Skeletal muscle tissue (tissue), 5 donors: ENCODE measurements at places on chromosomes 16 and 17. TPM values are rescaled to one million over a fixed set of nuclear protein-coding genes. Genes with fewer than 3 reads are reported as not detected.

The YBX2 gene
- total RNA-seq: 0.52 TPM

The KRTAP16-1 gene
- not detected for total RNA-seq

The RAC3 gene
- total RNA-seq: 8.4 TPM

The CMTM2 gene
- not detected for total RNA-seq

The TEKT3 gene
- not detected for total RNA-seq

The UTP4 gene
- 18.3 TPM for total RNA-seq

The TK2 gene
- 11.5 TPM for total RNA-seq

The TEKT1 gene
- not detected for total RNA-seq

The ABCC6 gene
- 1.6 TPM for total RNA-seq

The CHST4 gene
- not detected for total RNA-seq

The ACSM2B gene
- total RNA-seq: 0.52 TPM

The NCOR1 gene
- 50.1 TPM for total RNA-seq

The FBXL16 gene
- not detected for total RNA-seq
